ENCODE measurements at places on chromosomes 5 and 9. TPM values are rescaled to one million over a fixed set of nuclear protein-coding genes. Genes with fewer than 3 reads are reported as not detected.

DNA sequence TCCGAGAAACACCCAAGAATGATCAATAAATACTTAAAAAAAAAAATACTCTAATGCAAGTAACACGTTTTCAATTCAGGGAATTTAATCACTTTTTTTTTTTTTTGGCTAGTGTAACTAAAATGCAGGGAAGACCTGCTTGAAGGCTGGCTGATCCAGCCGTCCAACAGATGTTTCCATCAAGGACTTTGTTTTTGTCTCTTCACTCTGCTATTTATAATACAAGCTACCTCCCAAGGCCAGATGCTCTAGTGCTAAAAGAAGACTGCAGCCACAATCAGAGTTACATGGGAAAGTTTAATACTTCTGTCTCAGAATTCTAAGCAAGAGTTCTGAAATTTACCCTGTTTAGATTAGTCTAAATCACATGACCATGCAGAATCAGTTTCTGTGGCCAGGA is 14.5 kb downstream of the TBCA start:
- no peak for DNase-seq

DNA sequence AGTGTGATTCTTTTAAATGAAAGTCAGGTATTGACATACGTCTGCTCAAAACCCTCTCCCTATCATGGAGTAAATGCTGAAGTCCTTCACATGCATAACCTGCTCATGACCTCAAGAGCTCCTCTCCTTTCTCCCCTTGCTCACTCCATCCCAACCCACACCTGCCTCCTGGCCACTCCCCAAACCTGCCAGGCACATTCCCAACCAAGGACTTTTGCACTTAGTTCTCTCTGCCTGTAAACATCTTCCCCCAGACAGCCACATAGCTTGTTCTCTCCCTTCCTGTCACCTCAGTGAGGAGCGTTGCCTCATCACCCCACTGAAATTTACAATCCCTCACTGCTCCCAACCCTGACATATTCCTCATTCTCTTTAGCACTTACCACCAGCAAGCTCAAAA is 8.7 kb downstream of the SETD9 start:
- DNase-seq: no peak

- no peak for DNase-seq
Measured at GRCh38 chr5:14932902-14933469, 61.4 kb upstream of the ANKH start.

GRCh38 chr9:9142001-9142400 is 1342.4 kb upstream of the DMAC1 start:
- DNase-seq: no peak

DNA sequence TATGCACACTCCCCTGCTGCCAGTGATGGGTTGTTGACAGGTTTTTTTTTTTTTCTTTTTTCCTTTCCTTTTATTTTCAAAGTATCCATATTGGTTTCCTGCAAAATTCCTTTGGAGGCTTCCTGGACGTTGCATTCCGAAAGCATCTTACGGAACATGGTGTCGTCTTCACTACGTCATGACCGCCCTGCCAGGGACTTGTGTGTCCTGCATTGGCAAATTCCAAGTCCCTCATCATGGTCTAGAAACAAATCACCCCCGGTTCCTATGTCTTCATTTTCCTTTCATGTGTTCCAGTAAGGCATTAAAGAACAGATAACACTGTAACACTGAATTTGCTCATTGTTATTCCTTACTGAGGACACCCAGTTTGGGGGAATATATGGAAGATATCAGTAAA is 35.0 kb upstream of the ADAMTSL1 start:
- DNase-seq: no peak

The GBGT1 gene
- 8.2 TPM for total RNA-seq

The PITX1 gene
- total RNA-seq: not detected

DNA sequence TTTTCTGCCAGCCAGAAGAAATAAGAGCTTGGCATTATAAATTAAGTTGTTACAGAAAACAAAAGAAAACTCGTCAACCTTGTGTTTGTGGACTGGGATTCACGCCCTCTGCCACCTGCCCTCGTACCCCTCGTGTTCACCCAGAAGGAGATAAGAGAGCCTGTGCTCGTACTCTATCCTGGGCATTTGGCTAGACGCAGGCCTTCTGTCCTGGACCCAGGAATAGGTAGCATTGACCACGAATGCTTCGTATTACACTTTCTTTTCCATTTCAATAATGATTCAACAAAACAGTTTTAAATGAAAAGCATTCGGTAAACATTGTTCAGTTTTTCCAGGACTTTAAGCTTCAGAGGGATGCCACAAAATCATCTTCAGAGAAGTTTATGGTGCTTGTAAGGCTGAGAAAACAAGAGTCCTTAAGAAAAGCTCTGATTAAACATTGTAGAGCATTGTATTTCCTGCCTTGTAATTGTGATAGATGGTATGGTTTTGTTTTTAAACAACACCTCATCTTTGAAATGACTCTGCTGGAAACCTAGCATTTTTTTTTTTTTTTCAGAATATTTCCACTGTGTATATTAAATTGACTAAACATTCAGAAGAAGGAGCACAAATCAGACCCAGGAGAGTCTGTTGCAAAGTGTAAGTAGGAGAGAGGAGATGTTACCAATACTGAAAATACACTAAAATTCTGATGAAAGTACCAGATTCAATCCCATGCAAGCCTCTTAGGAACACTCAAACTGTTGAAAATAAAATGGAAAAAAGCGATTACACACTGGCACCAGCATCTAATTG is 27.6 kb downstream of the MTX3 start:
- DNase-seq: no peak

DNA sequence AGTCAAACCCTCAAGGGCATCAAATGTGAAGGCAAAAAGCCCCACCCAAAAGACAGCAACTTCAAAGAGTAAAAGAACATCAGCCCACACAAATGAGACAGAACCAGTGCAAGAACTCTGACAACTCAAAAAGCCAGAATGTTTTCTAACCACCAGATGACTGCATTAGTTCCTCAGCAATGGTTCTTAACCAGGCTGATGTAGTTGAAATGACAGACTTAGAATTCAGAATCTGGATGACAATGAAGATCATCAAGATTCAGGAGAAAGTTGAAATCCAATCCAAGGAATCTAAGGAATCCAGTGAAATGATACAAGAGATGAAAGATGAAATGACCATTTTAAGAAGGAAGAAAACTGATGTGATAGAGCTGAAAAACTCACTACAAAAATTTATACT is 339.7 kb downstream of the KIF4B start:
- DNase-seq: no peak
